Activated naive CD4-positive, alpha-beta T cell treated with Interleukin-2 at 50 U/mL for 16 hours (primary cell): ENCODE measurements at places on chromosomes 7 and 10.

- DNase-seq, result no peak
These were observed 78.6 kb downstream of the THSD7A start for GRCh38 chr7:11753433-11753832.

DNA sequence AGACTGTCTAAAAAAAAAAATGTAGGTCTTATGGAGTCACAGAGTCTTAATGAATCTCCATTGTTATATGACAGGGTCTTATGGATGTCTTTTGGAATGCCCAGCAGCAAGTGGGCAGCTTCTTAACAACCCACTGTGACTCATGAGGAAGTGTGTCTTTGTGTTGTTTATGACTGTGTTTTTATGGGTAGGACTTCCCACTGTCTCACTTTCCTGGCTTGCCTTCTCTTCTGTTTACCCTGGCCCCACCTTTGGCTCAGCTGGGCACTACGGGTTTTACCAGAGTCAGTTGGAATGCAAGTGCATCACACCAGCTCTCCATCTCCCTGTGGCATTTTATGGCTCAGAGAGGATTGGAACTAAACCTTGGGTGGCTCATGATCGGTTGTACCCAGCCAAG, 580.5 kb downstream of the AUTS2 start:
- DNase-seq, result no peak

DNA sequence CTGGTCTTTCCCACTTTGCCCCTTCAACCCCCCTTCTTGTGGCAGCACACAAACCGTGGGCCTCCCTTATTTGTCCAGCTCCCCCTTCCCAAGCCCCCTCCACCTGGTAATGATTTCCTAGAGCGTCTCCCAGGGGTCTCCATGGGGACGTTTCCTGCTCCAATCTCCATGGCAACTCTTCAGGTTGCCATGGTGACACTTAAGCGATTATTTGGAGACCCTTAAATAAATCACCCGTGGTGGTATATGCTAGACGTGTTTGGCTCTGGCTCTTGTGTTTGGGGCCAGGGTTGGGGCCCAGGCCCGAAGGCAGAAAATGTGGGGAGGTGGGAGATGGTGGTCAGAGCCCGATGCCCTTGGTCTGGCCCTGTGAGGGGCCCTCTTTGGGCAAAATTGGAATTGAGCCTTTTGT, 41.1 kb upstream of the DLG5 start:
- no peak for DNase-seq

GRCh38 chr10:24197263-24197662, 11.7 kb upstream of the KIAA1217 start:
- DNase-seq, result no peak

DNA sequence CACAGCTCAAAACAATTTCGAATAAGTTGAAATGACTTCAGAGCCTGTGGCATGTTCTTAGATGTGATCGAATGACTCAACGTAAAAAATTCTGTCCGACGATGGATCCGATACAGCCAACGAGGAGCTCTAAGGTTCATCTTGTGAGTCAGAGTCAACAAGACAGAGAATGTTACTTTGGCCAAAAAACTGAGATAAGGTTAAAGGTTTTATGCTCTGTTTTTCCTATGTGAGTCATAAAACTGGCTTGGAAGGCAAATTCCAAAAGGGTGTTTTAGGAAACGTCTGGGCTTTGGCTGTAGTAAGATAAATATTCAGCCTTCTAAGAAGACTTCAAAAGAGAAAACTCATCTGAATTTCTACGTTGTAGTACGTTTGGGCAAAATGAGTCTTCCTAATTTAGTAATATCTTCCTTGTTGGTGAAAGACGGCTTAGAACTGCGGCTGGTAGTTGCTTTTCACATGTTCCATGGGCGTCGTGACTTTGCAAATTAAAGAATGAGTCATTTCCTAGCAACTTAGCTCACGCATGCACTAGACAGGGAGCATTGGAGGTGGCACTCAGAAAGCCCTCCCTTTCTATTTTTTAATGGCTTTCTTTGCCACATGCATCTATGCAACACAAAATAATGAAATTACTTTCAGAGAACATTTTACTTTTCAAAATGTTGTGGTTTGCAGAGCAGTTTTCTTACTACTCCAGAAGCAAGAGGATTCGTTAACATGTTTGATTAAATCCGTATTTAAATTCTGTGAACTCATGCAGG, 28.2 kb downstream of the PFKP start:
- DNase-seq, result peak; percentile 64

GRCh38 chr10:63208986-63209385, 75.9 kb downstream of the NRBF2 start:
- no peak for DNase-seq

- no peak for DNase-seq
These were observed 633.5 kb upstream of the GALNT17 start for GRCh38 chr7:70498232-70498992.

- no peak for DNase-seq
These were observed 516.5 kb upstream of the ANKRD30A start for GRCh38 chr10:36608866-36609265.

DNA sequence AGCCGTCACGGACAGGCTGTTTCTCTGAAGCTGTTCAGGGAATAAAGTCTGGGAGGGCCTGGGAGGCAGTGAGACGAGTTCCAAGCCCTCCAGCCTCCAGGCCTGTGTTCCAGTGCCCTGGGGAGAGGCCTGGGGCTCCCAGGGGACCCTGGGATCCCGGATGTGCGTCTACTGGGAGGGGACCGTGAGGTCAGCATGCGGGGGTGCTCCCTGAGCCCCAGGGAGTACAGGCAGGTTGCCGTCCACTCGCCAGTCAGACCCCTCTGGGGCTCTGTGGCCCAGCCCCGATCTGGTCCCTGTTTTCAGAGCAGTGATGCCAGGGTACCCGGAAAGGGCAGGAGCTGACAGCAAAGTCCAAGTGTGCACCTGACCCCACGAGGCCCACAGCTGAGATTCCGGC, 80.9 kb upstream of the DNAAF5 start:
- DNase-seq, result no peak

GRCh38 chr7:66964411-66964810, 31.0 kb downstream of the SBDS start:
- no peak for DNase-seq

- no peak for DNase-seq
These were observed 82.7 kb upstream of the GPR22 start for GRCh38 chr7:107387128-107387527.

GRCh38 chr7:32670110-32671025, 175.1 kb downstream of the AVL9 start:
- DNase-seq, result no peak

- no peak for DNase-seq
These were observed 17.6 kb downstream of the NUDCD3 start for GRCh38 chr7:44472843-44473242.

- DNase-seq, result no peak
These were observed 121.2 kb upstream of the PRKCQ start for GRCh38 chr10:6701289-6701688.

DNA sequence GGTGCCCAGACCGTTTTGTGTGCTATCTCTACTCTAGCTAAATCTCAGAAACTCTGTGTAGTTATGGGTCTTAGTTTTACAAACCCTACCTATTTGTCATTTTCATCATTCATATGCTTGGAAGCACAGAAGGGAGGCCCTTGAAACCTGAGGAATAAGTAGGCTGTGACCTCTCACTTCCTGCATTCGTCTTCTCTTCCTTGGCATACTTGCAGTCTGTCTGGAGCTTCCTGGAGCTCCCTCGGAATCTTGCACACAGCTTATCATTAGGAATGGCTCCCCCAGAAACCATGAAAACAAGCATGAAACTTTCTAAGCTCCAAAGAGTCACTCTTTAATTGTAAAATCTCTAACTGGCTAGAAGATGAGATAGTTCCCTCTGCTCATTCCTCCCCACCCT, 376.9 kb upstream of the MYO3A start:
- DNase-seq, result no peak

- DNase-seq, result no peak
These were observed 23.0 kb downstream of the IDE start for GRCh38 chr10:92550924-92551323.

- no peak for DNase-seq
These were observed 4.8 kb downstream of the ANK3 start for GRCh38 chr10:60384708-60385398.

DNA sequence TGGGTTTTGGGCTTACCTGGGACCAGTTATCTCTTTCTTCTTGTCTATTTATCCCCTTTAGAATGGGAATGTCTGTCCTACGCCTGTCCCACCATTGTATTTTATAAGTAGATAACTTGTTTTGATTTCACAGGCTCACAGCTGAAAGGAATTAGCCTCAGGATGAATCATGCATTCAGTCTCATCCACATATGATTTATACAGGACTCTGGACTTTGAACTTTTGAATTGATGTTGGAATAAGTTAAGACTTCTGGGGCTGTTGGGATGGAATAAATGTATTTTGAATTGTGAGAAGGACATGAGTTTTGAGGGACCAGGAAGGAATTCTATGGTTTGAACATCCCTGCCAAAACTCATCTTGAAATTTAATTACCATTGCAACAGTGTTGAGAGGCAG, 112.6 kb downstream of the AMPH start:
- DNase-seq, result no peak

- DNase-seq, result no peak
These were observed 31.1 kb downstream of the PLXDC2 start for GRCh38 chr10:19847321-19847720.

DNA sequence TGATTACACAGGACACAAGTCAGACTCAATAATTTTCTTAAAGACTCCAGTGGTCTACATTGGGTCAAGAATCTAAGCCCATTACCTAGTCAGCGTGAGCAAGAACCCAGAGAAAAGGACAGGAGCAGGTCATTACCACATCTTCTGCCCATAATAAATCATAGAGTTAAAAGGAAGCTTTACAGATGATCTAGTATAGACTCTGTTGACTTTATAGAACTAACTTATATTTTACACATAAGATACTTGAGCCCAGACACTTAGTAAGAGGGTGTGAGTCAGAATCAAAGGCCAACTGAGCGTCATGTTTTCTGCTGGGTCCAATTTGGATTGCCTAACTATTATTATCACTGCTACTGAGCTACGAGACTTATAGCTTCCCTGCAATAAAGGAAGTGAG, 206.1 kb upstream of the NPSR1 start:
- DNase-seq, result no peak

DNA sequence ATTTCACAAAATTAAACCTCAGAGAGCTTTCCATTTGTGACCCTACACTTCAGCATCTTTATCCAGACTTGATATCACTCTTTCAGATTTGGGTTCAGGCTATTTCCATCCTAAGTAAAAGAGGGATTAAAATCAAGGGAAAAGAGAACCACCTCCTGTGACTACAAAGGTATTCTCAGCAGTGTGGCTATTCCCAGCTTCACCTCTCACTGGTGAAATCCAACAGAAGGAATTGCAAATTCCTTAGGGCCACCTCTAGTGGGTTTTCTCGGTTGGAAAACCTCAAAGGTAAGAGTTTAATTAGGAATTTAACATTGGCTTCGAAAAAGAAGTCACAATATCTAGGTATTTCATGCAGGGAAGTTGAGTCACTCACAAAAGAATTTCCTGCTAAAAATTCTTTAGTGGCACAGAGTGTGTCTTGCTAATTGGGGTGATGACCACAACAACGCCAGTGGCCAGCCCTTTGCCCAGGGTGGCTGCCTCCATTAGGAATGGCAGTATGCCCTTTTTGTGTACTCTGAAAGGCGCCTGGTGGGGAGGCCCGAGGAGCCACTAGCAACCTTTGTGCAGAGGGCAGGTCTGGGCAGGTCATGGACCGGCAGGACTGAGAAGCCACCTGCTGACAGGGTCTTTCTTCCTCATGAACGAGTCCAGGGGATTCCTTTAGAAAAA, 52.2 kb downstream of the SEM1 start:
- DNase-seq, result no peak

- no peak for DNase-seq
These were observed 10.4 kb downstream of the VCL start for GRCh38 chr10:74008212-74008731.

DNA sequence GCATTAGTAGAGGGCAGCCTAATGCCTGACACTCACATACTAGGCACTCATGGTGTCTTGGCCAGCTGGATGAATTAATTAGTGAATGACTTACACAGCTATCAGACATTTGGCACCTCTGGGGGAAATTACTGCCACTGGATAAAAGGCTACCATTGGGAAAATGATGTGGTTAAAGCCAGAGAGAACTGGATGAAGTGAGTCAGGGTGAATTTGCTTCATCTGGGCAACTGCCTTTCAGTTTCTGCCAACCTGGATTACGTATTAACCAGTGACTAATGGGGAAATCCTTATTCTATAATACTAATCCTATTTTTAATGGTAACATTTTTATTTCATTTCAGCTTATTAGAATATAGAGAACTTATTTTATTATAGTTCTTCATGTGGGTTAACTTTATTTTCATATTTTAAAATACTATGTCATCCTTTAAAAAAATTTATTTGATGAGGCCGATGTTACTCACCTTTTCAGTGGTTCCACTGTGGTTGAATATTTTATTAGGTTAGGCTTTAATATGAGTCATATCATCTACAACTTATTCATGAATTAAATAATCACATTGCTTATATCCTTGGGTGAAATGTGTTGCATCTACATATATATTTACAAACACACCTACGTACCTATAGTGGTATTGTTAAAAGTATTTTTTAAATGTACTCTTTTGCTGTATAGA, 85.6 kb upstream of the CAPZA2 start:
- no peak for DNase-seq

DNA sequence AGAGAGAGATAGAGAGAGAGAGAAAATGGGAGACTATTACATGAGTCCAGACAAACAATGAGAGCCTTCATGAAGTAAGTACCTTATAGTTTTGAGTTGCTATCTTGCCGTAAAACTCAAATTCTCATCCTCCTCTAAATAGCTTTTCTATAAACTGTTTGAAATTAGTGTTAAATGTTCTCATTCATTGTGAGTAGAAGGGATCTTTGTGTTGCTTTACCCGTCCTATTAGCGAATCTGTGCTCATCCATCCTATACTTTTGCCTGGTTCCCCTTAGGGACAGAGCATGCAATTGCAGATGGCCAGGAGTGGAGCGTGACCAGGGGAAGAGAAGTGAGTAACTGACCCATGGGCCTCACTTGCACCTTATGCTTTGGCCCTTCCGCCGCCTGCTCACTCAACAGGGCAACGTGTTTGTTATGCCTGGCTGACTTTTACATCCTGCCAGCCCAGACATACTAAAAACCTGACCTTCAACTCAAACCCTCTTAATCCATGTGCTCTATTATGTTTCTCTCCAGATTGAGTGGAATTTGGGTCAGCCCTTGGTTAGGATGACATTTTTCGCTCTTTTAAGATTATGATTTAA, 244.2 kb upstream of the YAE1 start:
- DNase-seq, result no peak

GRCh38 chr7:39589323-39590111, 23.3 kb downstream of the YAE1 start:
- peak; percentile 64 for DNase-seq
